Fibroblast of lung (primary cell): ENCODE measurements at places on chromosomes 2 and 18.

GRCh38 chr18:46676182-46676835, 19.3 kb upstream of the LOXHD1 start:
- DNase-seq: peak; percentile 71

DNA sequence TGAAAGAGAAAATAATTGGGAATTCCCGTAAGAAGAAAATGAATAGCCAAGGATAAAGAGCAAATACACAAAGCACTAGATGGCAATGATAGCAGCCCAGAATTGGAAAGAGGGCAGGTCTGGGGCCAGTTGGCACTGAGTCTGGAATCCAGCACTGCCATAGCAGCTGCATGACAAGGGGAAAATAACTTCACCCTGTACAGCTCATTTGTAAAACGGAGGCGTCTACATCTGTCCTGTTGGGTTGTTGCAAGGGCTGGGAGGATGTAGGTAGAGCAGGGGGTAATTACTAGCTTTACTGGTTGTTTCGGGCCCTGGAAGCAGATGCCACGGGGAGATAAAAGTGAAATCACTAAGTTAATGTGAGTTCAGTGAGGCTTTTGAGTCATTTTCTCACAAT, 110.0 kb upstream of the RASGRP3 start:
- peak; percentile 93 for DNase-seq

- peak; percentile 73 for DNase-seq
These were observed 257.4 kb upstream of the SLC14A2 start for GRCh38 chr18:45357686-45358470.

GRCh38 chr2:36485521-36485920, 112.4 kb downstream of the FEZ2 start:
- DNase-seq: peak; percentile 89

DNA sequence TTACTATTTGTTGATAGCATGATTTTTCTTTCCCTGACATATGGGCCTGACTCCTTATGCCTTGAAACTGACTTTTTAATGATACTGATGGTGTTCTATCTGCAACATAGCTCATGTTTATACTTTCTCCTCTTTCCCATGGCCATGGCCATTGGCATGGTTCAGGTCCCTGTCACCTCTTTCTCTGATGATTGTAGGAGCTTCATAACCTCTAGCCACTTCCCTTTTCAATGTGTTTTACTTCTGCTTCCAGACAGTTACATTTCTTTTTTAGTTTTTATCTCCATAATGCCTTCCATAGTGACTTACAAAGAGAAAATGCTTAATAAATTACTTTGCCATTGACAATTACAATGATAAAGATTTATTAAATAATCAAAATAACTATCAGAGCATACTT, 177.9 kb upstream of the SETBP1 start:
- DNase-seq: no peak

- peak; percentile 79 for DNase-seq
These were observed 22.8 kb downstream of the GLI2 start for GRCh38 chr2:120758181-120759144.

- no peak for DNase-seq
These were observed 37.1 kb upstream of the ADAM17 start for GRCh38 chr2:9592699-9593098.

DNA sequence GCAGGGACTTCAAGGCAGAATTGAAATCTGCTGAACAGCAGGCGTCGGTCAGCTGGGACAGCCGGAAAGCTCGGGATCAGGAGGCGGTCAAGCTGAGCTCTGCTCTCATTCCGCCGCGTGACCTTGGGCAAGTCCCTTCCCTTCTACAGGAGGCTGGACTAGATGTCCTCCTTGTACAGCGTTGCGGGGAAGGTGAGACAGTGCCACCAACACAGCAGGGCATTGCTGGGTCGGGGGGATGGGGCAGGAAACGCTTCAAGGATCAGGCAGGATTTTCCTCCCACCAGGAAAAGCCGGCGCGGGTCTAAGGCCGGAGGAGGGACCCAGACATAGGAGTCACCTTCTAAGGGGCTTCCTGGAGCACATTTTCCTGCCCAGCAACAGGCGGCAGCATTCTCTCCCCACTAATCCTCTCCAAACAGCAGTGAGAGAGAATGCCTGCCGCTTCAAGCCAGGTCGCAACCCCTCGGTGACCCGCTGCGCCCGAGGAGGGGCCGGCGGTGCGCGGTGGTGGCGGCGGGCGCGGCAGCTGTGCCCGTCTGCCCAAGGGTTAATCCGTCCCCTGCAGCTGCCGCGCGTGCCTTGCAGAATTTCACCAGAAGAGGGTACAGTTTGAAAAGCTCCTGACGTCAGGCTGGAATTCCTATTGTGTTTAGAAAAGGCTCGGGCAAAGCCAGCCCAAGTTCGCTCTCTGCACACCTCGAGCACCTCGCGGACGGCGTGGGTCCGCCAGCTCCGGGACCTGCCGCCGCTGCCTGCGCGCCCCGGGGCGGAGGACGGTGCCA, at the start of gene KCNF1:
KCNF1 (plus strand) TSS at position 644 of the 785 bp plus-strand sequence. CDS start 493 bp downstream, outside the sequence.
- DNase-seq: peak; percentile 66

DNA sequence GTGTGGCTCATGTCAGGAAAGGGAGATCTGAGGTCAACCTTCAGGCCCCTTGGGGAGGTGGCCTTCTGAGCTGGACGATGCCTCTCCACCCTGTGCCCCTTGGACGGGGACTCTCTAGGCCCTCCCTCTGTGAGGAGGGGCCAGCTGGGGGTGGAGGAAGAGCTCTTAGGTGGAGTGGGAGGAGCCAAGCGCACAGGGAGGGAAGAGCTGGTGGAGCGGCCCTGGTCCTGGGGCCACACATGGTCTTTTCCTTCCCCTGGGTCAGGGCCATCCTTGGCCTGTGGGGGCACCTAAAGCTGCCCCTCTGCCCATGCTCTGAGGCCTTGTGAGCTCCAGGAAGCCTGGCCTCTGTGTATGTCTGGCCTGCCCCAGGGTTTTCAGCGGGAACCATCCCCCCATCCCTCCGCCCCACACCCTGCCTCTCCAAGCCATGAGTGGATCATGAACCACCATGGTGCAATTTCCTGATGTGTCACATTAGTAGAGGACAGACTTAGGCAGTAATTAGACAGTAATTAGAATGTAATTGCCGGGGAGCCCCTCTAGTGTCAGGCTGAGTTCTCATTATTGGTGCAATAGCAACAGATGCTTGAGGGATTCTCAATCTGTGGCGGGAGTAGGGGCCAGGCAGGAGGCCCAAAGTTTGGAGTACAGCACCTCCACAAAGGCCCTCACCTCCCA, 63.0 kb downstream of the GLI2 start:
- no peak for DNase-seq

DNA sequence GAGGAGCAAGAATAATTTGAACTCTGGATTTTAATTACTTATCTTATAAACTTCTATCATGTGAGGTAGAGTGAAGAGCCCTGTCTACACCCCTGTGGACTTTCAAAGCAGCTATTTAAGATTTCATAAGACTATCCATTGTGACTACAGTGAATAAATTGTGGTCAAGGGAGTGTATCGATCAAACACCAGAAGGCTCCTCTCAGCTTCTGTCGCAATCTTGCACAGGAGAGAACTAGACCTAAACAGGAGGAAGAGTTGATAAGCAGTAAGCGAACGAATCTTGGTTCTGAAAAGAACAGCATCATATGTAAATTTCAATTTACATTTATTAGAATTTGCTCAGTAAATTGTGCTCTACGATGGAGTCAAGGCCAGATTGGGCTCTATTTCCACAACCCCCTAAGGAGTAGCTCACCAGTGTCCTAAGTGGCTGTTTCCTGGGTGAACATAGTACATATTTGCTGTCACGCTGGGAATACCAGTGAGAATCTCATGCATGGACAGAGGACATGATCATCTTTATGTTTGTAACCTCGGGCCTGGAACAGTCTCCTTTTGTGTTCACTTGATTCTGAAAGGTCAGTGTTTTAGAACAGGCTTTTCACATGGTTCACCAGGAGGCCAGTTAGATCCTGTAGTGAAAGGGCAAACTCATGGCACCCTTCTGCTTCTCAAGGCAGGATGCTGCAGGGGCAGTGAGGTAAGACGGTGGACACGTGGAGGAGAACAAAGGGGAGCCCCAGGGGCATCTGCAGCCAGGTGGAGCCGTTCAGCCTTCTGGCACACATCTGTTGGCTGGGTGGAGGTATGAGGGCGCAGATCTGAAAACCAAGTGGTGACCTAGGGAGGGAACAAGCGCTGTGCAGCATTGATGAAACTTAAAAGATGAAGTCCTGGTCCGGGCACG, 33.3 kb downstream of the NPAS2 start:
- peak; percentile 56 for DNase-seq

- DNase-seq: peak; percentile 76
These were observed 141.5 kb upstream of the NDUFV2 start for GRCh38 chr18:8960740-8961657.

DNA sequence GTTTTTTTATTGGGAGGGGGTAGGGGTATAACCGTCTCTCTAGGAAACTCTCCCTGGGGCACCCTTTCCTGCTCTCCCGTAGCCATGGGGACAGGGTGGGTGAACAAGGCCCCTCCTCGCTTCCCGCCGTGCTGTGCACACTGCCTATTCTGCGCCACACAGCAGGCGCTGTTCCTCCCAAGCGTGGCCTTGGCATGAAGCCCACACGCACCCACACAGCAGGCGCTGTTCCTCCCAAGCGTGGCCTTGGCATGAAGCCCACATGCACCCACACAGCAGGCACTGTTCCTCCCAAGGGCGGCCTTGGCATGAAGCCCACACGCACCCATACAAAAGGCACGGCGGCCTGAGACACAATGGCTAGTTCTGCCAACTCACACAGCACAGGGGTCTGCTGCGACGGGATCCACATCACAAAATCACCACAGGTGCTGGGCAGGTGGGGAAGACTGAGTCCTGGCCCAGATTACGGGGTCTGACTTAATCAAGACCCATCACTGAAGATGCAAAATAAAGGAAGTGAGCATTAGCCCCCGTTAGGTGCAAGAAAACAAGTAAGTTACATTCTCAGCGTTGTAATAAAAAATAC, 46.6 kb upstream of the TPO start:
- DNase-seq: no peak

- DNase-seq: no peak
These were observed 143.2 kb downstream of the RHBDD1 start for GRCh38 chr2:226979004-226979403.

- no peak for DNase-seq
These were observed 38.4 kb downstream of the YPEL5 start for GRCh38 chr2:30185178-30185577.

DNA sequence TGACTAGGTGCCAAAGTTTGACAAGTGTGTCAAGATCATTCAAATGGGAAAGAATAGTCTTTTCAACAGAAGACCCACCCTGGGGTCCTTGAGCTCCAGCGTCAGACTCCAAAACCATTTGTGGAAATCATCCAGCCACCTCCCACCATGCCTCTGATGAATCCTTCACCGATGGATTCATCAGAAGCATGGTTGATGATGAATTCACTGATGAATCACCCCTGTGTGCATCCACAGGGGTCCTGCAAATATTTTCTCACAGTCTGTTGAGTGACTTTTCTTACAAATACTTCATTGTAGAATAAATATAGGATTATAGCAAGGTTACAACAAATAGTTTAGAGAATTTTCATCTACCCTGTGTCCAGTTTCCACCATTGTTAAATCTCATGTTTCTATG, 4.3 kb downstream of the UGT1A9 start:
- DNase-seq: peak; percentile 42

- peak; percentile 89 for DNase-seq
These were observed 95.4 kb downstream of the DOCK10 start for GRCh38 chr2:224946895-224947294.

- no peak for DNase-seq
These were observed 381.0 kb upstream of the ID2 start for GRCh38 chr2:8300905-8301304.

- peak; percentile 99 for DNase-seq
These were observed 142.0 kb downstream of the COPS8 start for GRCh38 chr2:237227592-237228280.

DNA sequence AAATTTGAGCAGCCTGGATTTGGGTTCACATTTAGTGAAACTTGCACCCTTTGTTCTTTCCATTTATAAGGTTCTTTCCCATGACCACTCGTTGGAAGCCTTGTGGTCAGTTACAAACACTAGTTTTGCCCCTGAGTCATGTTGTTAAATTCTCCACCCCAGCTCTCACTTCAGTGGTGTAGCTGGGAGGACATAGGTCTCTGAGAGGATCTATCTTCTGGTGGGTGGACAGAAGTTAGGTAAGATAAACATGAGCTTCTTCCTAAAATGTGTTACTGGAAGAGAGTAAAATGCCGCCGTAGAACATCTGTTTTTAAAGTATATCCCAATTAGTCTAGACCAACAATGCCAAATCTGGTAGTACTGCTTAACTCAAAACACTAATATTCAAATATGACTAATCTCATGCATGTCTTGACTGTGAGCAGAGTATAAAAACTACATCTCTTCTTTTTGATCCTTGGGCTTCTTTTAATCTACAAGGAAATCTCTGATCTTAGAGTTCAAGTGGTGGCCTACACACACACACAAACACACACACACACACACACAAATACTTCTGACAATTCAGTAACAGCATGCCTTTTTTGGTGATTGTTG, 162.6 kb upstream of the FN1 start:
- DNase-seq: peak; percentile 96

DNA sequence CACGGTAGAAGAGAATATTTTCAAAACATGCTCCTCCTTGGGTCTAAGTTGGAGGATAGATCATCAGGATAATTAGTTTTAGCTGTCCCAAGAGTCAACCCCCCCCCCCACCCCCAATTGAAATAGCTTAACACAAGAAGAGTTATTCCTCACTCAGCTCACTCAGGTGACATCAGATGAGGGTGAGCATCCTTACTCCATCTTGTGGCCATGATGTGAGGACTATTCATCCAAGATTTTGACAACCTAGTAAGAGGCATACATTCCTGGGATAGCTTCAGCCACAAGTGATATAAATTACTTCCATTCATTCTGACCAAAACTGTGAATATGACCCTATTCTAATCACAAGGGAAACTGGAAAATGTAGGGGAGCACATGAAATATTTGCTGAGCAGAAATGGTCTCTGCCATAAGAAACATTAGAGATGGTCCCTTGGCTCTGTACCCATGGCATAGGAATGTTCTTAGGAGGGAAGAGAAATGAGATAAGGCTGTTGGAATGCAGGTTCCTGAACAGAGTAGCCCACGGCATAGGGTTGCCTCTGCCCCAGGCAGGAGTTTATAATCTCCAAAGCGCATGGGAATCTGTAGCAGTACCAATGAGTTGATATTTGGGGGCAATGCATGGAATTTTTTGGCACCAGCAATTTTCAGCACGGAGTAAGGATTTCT, 257.2 kb downstream of the CYRIA start:
- no peak for DNase-seq

DNA sequence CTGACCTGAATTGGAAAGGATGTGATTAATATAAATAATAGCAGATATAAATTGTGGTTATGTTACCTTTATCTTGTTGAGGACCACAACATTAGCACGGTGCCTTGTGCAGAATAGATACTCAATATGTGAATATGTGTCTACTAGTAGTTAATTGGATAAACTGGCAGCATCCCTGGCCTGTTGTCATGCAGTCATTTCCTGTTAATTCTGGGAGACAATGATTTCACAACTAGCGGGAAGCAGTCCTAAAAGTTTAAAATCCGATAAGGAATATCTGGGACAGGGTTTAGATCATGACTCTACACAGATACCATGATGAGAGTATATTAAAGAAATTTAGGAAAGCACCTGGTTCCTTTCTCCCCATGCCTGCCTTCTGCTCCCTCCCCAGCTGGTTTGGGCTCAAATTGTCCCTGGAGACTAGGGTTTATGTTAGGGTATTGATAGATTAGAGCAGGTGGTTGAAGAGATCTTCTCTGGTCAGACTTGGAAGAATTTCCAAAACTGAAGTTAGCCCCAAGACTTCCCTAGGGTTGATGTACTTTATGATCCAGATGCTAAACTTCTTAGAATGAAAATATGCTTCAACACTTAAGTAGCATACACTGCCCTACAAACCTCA, 32.8 kb downstream of the CYBRD1 start:
- DNase-seq: no peak
